ENCODE measurements at places on chromosomes 12 and 14. TPM values are rescaled to one million over a fixed set of nuclear protein-coding genes. Genes with fewer than 3 reads are reported as not detected.

- H3K4me1 ChIP-seq: no peaks in the 10 kb centered on the region
- DNase-seq: no peak
- no peaks in the 10 kb centered on the region for H3K36me3 ChIP-seq
These were observed 77.2 kb downstream of the NKX2-1 start for GRCh38 chr14:36442824-36443241.

Gene GYS2
- not detected for total RNA-seq

GRCh38 chr14:57508756-57509155 is 15.1 kb upstream of the CCDC198 start:
- no peak for DNase-seq
- no peaks in the 10 kb centered on the region for H3K27me3 ChIP-seq
- H3K4me3 ChIP-seq: no peak overlapping the region
- H3K4me1 ChIP-seq: no peaks in the 10 kb centered on the region
- no peak overlapping the region for H3K27ac ChIP-seq
- H3K36me3 ChIP-seq: no peaks in the 10 kb centered on the region

DNA sequence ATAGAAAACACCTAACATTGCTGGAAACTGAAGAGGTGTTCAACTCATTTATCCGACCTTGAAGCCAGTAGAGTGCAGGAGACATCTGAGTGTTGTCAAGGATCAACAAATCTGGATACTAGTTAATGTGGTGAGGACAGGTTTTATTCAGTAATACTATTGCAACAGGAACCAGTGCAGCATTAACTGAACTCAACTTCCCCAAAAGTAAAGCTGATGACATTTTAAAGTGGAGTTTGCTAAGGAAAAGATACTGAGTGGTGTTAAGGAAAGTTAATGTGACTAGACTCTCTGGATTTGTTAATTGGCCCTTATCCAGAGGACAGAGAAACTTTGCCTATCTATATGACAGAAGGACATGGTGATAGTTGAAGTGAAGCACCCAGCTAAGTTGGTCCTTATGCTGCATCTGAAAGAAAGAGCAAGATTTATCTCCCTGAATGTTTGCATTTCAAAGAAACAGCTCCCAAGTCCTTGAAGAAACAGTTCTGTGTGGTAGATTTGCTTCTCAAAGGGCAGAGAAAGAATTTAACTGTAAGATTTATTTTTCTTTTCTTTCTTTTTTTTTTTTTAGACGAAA is 1.2 kb upstream of the CLEC7A start:
- no peak overlapping the region for H3K27ac ChIP-seq
- no peaks in the 10 kb centered on the region for H3K27me3 ChIP-seq
- no peak for DNase-seq

DNA sequence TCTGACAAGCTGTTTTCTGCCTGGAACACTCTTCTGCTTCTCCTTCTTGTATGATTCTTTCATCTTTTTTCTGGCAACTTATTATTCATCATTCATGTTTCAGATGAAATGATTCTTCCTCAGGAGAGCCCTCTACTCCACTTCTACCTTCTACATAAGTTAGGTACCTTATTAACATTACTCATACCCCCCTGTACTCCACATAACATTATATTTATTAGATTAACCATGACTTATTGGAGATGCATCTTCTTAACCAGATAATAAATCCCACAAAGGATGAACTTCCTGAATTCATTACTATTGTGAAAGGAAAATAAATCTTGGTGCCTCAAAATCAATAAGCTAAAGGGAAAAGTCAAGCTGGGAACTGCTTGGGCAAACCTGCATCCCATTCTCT is 1636.5 kb upstream of the FLRT2 start:
- no peak overlapping the region for H3K27ac ChIP-seq
- no peaks in the 10 kb centered on the region for H3K36me3 ChIP-seq
- no peak for DNase-seq
- no peaks in the 10 kb centered on the region for H3K4me1 ChIP-seq
- no peak overlapping the region for H3K4me3 ChIP-seq

GRCh38 chr12:66269142-66269541 is 33.2 kb upstream of the HELB start:
- no peaks in the 10 kb centered on the region for H3K4me1 ChIP-seq
- H3K4me3 ChIP-seq: no peak overlapping the region
- H3K27me3 ChIP-seq: no peaks in the 10 kb centered on the region
- no peak for DNase-seq
- no peaks in the 10 kb centered on the region for H3K36me3 ChIP-seq

Gene ENDOU
- 2.6 TPM for total RNA-seq

- no peaks in the 10 kb centered on the region for H3K4me1 ChIP-seq
- no peak overlapping the region for H3K27ac ChIP-seq
- H3K4me3 ChIP-seq: no peak overlapping the region
- no peaks in the 10 kb centered on the region for H3K27me3 ChIP-seq
- DNase-seq: no peak
- no peaks in the 10 kb centered on the region for H3K36me3 ChIP-seq
These were observed 33.1 kb upstream of the COL2A1 start for GRCh38 chr12:48037267-48037915.

DNA sequence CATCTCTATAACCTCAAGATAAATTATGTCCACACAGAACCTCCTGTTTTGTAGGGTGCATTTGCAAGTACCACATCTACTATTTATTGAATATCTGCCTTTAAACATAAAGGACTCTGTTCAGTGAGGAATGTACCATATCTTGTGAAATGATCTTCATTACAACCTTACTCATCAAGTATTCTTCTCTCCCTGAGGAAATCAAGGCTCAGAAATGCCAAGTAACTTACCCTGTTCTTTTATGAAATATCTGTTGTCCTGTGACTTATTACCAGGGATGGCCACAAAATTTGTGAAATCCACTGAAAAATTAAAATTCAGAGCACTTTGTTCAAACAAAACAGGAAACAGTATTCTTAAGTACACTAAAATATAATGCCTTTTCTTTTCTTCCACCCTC is 366.7 kb downstream of the GALC start:
- no peaks in the 10 kb centered on the region for H3K36me3 ChIP-seq
- DNase-seq: no peak

Data from adrenal gland (tissue), 19 donors.